Right lung (tissue), 10 donors: ENCODE measurements at places on chromosomes 1 and 21. TPM values are rescaled to one million over a fixed set of nuclear protein-coding genes. Genes with fewer than 3 reads are reported as not detected.

DNA sequence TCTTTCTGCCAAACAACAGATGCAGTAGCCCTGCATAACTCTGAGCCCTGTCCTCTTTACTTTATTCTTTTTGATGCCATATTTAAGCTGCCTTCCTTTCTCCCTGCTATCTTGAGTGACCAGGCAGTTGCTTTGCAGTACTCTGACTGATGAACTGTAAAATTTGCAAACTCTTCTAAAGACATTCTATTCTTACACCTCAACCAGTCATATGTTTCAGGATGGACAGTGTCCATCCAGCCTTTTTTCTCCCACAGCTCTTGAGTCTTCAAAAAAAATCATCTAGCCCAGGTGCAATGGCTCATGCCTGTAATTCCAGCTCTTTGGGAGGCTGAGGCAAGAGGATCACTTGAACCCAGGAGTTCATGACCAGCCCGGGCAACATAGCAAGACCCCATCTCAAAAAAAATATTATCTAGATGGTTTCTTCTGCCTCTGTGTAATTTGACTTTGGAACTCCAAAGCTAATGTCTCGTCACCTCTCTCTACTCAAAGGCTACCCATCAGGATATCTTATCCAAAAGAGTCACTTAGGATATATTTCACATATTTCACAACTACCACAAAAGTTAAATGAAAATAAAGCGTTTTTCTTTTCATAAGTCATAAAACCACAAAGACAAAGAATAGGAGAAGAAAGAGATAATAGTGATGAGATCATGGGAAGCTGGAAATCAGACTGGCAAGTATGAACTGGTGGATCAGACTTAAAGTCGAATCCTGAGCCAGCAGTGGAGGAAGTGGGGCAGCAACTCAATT, 54.6 kb upstream of the IPO9 start:
- no peak for DNase-seq

DNA sequence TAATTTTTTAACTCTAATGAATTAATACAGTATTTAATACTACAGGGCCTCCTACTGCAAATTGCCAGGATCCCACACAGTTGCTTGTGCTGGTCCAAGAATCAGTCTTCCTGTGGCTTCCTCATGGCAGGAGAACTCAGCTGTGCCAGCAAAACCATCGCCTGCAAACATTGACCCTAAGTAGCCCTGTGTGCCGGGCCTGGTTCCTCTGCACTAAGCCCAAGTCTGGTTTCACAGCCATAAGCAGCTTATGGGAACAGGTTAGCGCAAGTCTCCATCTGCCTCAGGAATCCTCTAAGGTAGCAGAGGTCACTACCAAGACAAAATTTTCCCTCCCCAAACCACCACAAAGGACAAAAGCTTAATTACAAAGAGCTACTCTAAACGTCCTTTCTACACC, 216.6 kb downstream of the PLA2G4A start:
- no peak for DNase-seq

The TNFRSF25 gene
- polyA plus RNA-seq, result 27.1 TPM

DNA sequence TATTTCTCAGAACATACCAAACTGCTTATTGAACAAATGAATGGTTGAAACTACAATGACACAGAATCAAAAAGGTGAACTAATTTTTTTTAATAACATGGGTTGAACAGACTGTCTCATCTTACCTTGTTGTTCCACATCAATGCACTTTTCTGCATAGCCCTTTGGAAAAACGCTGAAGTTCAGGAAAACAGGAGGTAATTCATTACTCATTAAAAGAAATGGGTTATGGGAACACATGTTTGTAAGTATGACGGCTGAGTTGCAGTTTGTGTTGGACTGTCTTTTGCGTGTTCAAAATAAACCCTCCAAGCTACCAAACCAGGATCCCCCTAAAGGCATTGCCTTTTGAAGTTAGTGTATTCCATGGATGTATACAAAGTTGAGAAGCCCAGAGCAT, 514.9 kb upstream of the PKN2 start:
- DNase-seq, result no peak

DNA sequence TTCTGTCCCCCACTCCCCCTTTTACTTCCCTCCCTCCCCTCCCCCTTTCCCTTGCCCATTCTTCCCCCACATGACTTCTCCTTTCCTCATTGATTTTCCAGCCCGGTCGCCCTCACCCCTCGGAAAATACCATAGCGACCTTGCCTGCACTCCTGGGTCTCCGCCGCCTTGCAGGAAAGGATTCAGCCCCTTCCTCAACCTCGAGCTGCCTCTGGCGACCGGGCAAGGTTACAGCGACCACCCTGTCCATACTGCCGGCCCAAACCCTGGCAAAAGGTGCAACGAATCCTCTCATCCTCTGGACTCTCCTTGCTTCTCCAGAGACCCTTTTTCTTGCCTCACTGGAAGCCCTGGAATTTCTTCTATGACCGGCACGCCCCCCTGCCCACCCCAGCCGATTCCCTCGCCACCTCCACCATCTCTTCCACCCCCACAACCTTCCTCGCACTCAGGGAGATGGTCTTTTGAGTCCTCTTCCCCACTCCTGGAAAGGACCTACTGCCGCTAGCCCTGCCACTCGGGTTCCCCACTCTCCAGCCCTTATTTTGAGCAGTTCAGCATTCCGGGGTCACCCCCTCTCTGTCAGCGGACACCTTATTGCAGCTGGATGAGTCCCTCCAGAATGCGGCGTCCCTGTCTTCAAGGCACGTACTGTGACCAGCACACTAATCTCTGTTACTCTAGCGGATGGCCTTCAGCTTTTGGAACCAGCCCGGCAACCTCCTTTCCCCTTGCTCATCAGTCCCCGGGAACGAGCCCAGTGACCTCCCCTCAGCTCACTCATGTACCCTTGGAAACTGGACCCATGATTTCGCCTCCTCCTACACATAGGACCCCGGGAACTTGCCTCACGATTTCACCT, 846 bp downstream of the NSUN4 start:
- DNase-seq, result no peak

The SEMA6C gene
- polyA plus RNA-seq, result 21.8 TPM

- no peak for DNase-seq
Measured at GRCh38 chr1:11453742-11454491, 25.0 kb upstream of the DISP3 start.

DNA sequence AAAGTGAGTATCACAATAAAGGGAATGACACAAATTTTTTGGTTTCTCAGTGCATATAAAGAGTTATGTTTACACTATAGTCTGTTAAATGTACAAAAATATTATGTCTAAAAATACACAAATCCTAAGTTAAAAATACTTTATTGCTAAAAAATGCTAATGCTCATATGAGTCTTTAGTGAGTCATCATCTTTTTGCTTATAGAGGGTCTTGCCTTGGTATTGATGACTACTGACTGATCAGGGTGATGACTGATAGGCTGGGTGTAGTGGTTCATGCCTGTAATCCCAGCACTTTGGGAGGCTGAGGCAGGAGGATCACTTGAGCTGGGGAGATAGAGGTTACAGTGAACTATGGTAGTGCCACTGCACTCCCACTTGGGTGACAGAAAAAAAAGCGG, 12.9 kb upstream of the NUF2 start:
- no peak for DNase-seq

The INSRR gene
- polyA plus RNA-seq, result 0.03 TPM
